Activated CD8-positive, alpha-beta memory T cell treated with anti-CD3 and anti-CD28 coated beads for 4 hours (primary cell): ENCODE measurements at places on chromosomes 2 and 18.

- no peak for DNase-seq
These were observed 92.6 kb upstream of the MGAT4A start for GRCh38 chr2:98823196-98824170.

DNA sequence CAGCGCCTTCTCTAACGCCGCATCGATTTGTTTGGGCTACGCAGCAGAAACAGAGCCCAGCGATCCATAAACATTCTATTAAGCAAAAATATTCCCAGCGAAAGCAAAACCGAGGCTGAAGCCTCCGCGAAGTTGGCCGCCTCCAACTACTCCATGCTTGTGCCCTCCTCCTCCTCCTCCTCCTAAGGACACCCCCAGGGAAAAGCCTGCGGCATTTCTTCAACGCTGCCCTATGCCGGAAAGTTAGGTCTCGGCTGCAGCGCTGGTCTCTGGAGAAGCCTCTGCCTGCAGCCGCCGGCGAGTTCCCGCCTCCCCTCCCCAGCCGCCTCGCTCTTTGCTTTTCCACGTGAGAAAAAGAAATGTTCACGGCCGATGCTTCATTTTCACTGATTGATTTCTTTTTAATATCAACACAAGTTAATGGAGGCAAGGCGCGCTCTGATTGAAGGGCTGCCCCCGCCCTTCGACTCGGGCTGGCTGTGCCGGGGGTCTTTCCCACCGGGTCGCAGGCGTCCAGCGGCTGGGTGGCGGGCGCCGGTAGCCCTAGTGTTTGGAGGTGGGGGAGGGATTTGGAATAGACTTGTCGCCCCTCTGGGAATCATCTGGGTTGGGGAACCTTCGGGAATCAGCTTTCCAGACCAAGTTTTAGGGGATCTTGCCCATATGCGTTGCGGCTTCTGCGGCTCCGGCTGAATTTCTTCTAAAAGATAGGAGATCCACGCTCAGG, 3.9 kb downstream of the NRP2 start:
- no peak for DNase-seq

DNA sequence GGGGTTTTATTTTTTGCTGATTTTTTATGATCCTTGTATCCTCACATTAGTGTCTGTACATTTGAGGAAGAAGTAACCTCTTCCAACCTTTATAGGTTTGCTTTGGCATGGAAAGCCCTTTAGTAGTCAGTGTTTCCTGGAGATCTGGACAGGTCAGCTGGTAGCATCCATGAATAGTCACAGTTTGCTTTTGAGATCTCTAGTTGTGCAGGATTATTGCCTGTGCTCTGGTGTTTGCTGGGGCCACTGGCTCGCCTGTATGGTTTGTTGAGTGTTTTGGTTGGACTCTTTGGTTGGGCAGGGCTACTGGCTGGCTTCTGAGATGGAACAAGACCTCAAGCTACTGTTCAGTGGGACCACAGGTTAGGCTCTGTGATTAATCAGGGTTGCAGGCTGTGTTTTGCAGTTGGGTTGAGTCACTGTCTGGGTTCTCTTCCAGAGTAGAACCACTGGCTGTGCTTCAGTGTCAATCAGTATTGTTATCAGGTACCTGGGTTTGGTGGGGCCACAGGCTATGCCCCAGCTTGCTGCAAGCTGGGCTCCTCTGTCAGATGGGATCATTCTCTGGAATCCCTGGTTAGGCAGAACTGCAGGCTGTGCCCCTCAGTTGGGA, 20.0 kb downstream of the SP140L start:
- DNase-seq, result no peak

GRCh38 chr2:238883421-238883901, 35.6 kb downstream of the TWIST2 start:
- DNase-seq, result no peak

GRCh38 chr2:39737661-39738060, 41.4 kb downstream of the THUMPD2 start:
- no peak for DNase-seq

DNA sequence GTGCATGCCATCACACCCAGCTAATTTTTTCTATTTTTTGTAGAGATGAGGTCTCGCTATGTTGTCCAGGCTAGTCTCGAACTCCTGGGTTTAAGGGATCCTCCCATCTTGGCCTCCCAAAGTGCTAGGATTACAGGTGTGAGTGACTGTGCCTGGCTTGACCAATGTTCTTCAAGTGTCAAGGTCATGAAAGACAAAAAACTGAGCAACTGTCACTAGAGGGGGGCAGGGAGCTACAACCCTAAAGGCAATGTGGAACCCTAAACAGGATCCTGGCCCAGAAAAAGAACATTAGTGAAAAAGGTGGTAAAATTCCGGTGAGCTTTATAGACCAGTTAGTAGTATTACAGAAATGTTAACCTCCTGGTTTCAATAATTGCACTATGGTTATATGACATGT, 7.3 kb downstream of the MYO5B start:
- no peak for DNase-seq
